Sigmoid colon (tissue), 7 donors: ENCODE measurements at places on chromosomes 7 and 10. TPM values are rescaled to one million over a fixed set of nuclear protein-coding genes. Genes with fewer than 3 reads are reported as not detected.

The IFIT2 gene
- 13.9 TPM for polyA plus RNA-seq

- DNase-seq, result no peak
- no peaks in the 10 kb centered on the region for H3K27me3 ChIP-seq
- H3K27ac ChIP-seq, result no peak overlapping the region
- no peak overlapping the region for H3K4me3 ChIP-seq
- no peaks in the 10 kb centered on the region for H3K36me3 ChIP-seq
Observed at GRCh38 chr10:111439034-111439842, 362.4 kb downstream of the ADRA2A start.

DNA sequence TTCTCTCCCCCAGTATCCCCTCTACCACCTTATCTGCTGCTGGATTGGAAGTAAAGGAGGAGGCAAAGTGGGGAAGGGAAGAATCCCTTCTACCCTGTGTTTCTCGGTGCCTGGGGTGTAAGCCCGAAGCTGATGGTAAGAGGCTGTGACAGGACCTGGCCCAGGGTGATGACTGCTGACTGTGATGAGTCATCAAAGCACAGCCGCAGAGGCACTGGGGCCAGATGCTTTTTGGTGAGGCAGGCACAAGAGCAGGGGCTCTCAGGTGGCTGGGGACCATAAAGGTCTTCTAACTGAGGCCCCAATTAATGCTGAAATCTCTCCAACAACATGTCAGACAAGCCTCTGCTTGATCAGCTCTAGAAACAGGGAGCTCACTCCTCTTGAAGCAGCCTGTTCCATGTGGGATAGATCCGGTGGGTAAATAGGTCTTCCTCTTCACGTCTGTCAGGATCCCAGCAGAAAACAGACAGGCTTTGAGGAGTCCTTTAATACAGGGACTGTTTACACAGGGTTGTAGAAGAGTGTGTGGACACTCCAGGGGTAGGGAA lies 86.1 kb upstream of the PCBD1 start:
- H3K27ac ChIP-seq, result no peak overlapping the region
- DNase-seq, result no peak
- H3K36me3 ChIP-seq, result no peaks in the 10 kb centered on the region
- H3K4me3 ChIP-seq, result no peak overlapping the region
- H3K27me3 ChIP-seq, result no peaks in the 10 kb centered on the region

- no peak overlapping the region for H3K27ac ChIP-seq
- no peak for DNase-seq
- no peaks in the 10 kb centered on the region for H3K36me3 ChIP-seq
- H3K4me1 ChIP-seq, result no peaks in the 10 kb centered on the region
- no peaks in the 10 kb centered on the region for H3K27me3 ChIP-seq
- no peak overlapping the region for H3K4me3 ChIP-seq
Observed at GRCh38 chr7:11931307-11931706, 99.3 kb upstream of the THSD7A start.

GRCh38 chr10:111203615-111204014 lies 126.8 kb downstream of the ADRA2A start:
- no peaks in the 10 kb centered on the region for H3K4me1 ChIP-seq
- H3K36me3 ChIP-seq, result no peaks in the 10 kb centered on the region
- no peak for DNase-seq
- H3K27ac ChIP-seq, result no peak overlapping the region

- H3K27me3 ChIP-seq, result no peaks in the 10 kb centered on the region
- H3K36me3 ChIP-seq, result no peaks in the 10 kb centered on the region
- no peaks in the 10 kb centered on the region for H3K4me1 ChIP-seq
- DNase-seq, result no peak
- H3K27ac ChIP-seq, result no peak overlapping the region
- no peak overlapping the region for H3K4me3 ChIP-seq
Observed at GRCh38 chr10:88676283-88677060, 12.2 kb downstream of the LIPF start.

- H3K36me3 ChIP-seq, result no peaks in the 10 kb centered on the region
- DNase-seq, result no peak
- H3K27ac ChIP-seq, result peak overlapping the region; percentile 99
Observed at GRCh38 chr10:43419997-43420368, 11.0 kb upstream of the HNRNPF start.

The AMZ1 gene
- polyA plus RNA-seq, result not detected

The WDR91 gene
- polyA plus RNA-seq, result 2.1 TPM

The SFTPA2 gene
- 6.0 TPM for polyA plus RNA-seq

GRCh38 chr7:3089493-3089892 lies 45.8 kb upstream of the CARD11 start:
- H3K4me3 ChIP-seq, result no peak overlapping the region
- no peak for DNase-seq
- H3K27me3 ChIP-seq, result no peaks in the 10 kb centered on the region
- no peaks in the 10 kb centered on the region for H3K4me1 ChIP-seq

The TMEM139 gene
- 54.8 TPM for polyA plus RNA-seq

GRCh38 chr7:2172311-2173188 lies 60.2 kb downstream of the MAD1L1 start:
- no peak overlapping the region for H3K4me3 ChIP-seq
- peaks cover 48% of the 10 kb centered on the region for H3K4me1 ChIP-seq
- no peaks in the 10 kb centered on the region for H3K27me3 ChIP-seq
- no peaks in the 10 kb centered on the region for H3K36me3 ChIP-seq
- no peak for DNase-seq

DNA sequence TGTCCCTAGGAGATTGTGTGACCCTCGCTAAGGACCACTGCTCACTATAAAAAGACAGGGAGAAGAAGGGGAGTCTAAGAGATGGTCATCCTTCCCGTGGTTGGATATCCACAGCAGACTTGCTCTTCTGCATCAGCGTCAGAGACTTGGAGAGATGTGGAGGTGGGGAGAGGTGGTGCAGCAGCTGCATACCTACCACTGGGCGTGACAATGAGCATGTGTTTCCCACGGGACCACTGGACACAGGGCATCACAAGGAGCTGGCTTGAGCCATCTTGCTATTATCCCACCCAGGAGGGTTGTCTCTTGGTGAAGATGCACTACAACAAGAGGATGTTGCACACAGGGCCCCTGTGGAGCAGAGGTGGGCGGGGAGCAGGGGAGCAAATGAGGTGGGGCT lies 18.8 kb upstream of the ANKRD1 start:
- no peaks in the 10 kb centered on the region for H3K27me3 ChIP-seq
- DNase-seq, result no peak
- no peaks in the 10 kb centered on the region for H3K4me1 ChIP-seq
- H3K36me3 ChIP-seq, result no peaks in the 10 kb centered on the region

DNA sequence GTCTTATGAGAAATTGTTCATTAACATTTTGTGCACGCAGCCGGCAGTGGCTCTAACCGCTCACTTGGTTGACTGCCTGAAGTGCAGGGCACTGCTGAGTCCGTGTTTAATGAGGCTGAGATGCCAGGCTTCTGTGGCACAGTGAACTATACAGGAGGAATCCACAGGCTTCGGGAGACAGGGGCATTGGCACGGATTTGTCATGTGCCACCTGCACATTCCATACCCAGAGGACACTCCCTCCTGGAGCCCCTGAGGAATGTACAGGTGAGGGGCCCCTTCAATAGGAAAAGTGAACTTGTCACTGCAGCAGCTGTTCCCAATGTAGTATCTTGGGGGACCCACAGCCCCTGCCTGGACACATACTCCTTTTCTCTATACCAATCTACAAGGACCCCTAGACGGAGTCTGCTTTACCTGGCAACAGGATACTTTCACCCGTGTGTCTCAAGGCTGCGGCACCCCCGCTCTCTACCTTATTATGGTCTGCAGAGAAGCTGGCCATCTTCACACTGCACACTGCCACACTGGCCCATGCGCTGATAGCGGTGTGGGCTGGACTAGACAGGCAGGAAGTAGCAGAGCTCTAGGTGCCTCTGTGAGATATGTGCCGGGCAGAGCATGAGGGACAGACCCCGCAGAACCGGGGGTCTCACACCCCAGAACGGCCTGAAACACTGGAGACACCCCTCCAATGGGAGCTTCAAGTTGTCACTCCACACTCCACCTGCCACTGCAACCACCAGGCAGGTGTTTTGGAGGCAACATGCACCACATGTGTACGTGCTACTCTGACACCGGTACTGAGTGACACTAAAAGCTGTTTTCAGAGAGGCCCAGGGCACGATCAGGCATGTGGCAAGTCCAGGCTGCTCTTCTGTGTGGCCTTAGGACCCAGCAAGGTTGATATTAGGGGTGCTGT lies 71.4 kb upstream of the RHEB start:
- H3K27me3 ChIP-seq, result no peaks in the 10 kb centered on the region
- no peaks in the 10 kb centered on the region for H3K36me3 ChIP-seq
- peaks cover 19% of the 10 kb centered on the region for H3K4me1 ChIP-seq
- H3K27ac ChIP-seq, result no peak overlapping the region
- no peak for DNase-seq

DNA sequence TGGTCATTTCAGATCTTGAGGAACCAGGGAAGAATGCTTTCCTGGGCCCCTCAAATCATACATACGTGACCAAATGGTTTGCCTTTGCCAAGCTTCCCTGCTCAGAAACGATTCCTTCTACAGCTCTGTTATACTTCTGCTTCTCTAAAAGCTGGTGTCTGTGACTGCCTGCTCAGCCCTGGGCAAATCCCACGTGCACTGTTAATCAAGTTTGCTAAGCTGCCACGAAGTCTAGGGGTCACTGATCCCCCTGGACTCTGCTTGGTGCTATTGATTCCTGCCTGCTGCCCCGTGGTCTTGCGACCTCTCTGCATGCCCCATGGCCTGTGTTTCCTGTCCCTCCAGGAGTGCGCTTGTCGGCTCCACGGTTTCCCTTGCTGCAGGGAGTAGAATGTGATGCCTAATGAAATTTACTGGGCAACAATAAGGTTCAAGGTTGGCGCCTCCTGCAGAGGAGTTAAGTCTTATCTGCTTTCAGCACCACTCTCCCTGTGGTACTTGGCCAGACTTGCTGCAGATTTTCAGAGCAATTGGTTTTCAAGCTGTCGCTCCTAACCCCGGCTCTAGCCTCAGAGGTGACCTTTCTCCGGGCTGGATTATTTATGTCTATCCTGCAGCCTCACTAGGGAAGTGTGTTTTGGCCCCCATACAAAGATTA lies 201.6 kb upstream of the FZD8 start:
- no peak for DNase-seq
- peaks cover 3% of the 10 kb centered on the region for H3K4me1 ChIP-seq
- no peak overlapping the region for H3K27ac ChIP-seq
- no peaks in the 10 kb centered on the region for H3K27me3 ChIP-seq
- H3K4me3 ChIP-seq, result no peak overlapping the region

The PVRIG gene
- polyA plus RNA-seq, result 0.60 TPM

DNA sequence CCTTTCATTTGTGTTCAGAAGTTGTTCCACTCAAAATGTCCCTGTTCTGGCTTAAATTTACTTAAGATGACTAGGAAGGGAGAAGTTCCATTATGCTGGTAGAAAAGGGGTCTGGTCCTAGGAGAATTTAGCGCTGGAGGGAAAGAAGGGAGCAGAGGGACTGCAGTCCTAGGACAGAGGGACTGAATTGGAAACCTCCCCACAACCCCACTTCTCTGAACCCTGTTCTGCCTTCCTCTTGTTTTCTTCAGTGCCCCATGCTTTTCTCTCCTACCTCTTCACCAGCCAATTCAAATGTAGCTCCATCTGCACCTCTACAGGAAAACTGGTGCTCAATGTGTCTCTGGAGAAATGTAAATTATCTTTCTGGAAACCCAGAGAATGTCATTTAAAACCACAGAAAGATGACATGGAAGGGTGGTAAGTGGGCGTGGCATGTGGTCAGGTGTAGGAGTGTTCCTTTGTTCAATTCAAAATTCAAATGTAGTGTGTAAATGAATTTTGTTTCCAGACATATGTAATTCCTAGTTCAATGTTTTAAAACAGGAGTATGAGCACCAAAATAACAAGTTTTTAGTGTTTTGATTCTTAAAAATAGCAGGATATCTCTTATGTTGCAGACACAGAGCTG lies 24.0 kb upstream of the RHOBTB1 start:
- H3K36me3 ChIP-seq, result no peaks in the 10 kb centered on the region
- DNase-seq, result no peak
- no peak overlapping the region for H3K27ac ChIP-seq
- peaks cover 11% of the 10 kb centered on the region for H3K4me1 ChIP-seq
- H3K27me3 ChIP-seq, result no peaks in the 10 kb centered on the region
- no peak overlapping the region for H3K4me3 ChIP-seq

GRCh38 chr7:40489844-40490602 lies 355.2 kb downstream of the SUGCT start:
- no peak overlapping the region for H3K27ac ChIP-seq
- H3K4me3 ChIP-seq, result no peak overlapping the region
- no peaks in the 10 kb centered on the region for H3K36me3 ChIP-seq
- no peaks in the 10 kb centered on the region for H3K27me3 ChIP-seq
- no peaks in the 10 kb centered on the region for H3K4me1 ChIP-seq

DNA sequence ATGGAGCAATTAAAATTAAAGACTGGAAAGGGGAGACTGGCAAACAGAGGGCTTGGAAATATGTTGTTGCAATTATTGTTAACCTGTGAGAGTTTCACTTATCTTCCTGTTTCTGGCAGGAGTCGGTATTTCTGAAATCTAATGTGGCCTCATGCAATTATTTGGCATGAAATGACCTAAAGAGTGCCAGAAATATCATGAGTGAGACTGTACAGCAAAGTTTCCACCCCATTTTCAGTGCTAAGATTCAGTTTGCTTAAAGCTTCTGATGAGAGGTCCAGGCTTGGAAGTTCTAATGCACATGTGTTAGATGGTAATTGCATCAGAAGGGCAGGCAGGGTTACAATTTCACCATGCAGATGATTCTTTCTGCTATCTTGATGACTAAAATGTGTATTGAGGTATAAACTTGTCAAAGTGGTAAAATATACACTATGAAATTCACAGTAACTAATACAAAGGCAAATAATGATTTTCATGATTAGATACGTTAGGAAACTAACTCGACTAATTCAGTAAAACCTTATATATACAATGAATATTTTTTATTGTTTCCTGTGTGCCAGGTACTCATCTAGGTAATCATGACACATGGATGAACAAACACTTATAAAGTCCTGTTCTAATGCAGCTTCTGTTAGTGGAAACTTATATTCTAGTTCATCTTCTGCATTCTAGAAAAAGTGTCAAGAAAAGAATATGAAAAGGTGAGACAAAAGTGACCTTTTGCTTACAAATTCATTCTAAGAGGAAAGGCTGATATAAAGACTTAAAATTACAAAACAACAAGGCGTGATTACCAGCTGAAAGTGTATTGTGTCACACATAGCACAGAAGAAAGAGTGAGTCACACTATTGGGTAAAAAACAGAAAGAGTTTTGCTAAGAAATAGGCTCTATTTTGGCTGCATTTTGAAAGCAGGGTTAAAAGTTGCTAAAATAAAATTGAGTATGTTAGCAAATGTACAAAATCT lies 533.4 kb upstream of the SEMA3D start:
- H3K36me3 ChIP-seq, result no peaks in the 10 kb centered on the region
- no peak overlapping the region for H3K27ac ChIP-seq
- no peaks in the 10 kb centered on the region for H3K4me1 ChIP-seq
- DNase-seq, result no peak

DNA sequence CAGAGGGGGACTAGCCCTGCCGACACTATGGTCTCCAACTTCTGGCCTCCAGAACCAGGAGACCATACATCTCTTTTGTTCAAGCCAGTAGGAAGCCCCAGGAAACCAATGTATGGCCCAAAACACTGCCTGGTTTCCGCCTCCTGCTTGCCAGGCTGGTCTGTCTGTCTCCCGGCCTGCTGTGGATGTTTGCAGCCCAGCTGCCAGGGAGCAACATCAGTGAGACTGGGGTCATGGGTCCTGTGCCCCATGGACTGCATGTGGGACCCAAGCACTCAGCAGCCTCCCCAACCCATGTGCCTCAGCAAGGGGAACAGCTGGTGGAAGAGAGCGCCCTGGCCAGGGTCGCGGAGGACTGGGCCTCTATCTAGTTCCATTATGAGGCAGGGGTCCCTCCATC lies 33.4 kb upstream of the NUB1 start:
- H3K36me3 ChIP-seq, result no peaks in the 10 kb centered on the region
- H3K27ac ChIP-seq, result no peak overlapping the region
- H3K4me3 ChIP-seq, result no peak overlapping the region

The KIAA1549 gene
- polyA plus RNA-seq, result 0.23 TPM

The VSTM2A gene
- polyA plus RNA-seq, result not detected
